ENCODE measurements at places on chromosomes 12 and 14. TPM values are rescaled to one million over a fixed set of nuclear protein-coding genes. Genes with fewer than 3 reads are reported as not detected.

Gene EPYC
- not detected for total RNA-seq

Gene TMPRSS12
- not detected for total RNA-seq

Gene ARMH4
- total RNA-seq, result 9.7 TPM

Gene ABCB9
- total RNA-seq, result 4.2 TPM

Gene CISTR
- total RNA-seq, result 2.6 TPM

Gene TXNDC16
- 4.1 TPM for total RNA-seq

Gene SRGAP1
- 10.6 TPM for total RNA-seq

Gene ERBB3
- 2.2 TPM for total RNA-seq

Gene TAS2R42
- total RNA-seq, result not detected

Gene DTD2
- total RNA-seq, result 9.8 TPM

Gene TBX5
- 58.5 TPM for total RNA-seq

Gene SALL2
- 3.9 TPM for total RNA-seq

Gene LIN7A
- total RNA-seq, result 20.1 TPM

Gene ACACB
- 176 TPM for total RNA-seq

Gene PTCSC3
- not detected for total RNA-seq

Gene RAPGEF3
- total RNA-seq, result 31.8 TPM

All from heart left ventricle (tissue), 16 donors.